ENCODE measurements at places on chromosomes 4 and X.

DNA sequence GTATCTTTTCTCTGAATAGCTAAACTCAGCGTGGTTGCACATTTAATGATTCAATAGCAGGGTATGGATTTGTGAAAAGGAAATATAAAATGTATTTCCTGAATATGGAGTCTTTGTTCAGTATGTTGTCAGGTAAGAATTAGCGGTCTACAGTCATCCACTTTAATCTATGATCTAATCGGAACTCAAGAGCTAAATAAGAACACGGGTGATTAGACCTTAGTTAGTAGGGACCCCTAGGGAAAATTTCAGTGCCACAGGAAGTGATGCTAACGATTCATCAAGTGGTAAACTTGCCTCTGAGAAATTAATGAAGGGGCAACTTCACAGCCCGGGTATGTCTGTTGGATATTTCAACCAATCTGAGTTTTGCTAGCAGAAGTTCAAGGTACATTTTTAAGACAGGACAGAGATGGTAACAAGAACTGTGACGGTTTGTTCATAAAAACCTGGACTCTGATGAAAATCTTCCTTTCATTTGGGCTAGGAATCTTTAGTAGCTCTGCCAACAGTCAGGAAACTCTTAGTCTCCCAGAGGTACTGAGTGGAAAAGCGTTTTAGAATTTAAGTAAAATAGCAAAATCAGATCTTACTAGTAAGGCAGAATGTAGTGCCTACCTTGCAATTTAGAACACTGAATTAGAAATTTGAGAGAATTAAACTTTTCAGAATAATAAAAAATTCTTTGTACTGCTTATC, 47.1 kb downstream of the PCDH7 start:
- no peak for DNase-seq

DNA sequence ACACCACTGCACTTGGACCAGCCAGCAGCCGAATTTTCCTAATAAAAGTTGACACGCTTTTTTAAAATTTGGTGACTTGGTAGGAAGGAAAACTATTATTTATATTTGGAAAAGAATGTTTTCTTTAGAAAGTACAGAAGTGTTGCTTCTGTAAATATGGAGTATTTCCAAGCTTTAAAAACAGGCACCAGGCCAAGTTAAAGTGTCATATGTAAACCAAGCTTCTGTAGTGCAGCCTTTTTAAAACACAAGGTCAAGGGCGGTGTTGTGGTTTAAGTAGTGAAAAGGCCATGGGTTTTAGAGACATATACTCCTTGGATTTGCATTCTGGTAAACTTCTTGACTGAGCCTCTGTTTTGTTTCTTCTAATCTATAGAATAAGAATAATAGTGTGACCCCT, 62.7 kb downstream of the TRIM2 start:
- no peak for DNase-seq

GRCh38 chrX:154373340-154374306, 811 bp downstream of the FLNA start:
- peak; percentile 85 for DNase-seq

DNA sequence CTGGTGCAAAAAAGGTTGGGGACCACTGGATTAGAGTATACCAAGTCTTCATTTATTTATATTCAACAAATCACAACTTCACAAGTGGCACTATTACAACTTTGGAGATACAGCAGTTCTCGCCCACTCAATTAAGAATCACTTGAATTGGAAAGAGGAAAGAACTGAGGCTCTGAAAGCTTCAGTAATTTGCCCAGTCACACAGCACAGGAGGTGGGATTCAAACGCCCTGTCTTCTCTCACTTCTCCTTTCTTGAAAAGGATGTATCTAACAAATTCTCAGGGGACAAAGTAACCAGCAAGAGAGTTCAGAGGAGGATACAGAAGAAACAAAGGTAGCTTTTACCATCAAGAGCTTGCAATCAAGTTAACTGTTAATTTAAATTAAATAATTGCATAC, 12.4 kb downstream of the SMIM14 start:
- DNase-seq: no peak

DNA sequence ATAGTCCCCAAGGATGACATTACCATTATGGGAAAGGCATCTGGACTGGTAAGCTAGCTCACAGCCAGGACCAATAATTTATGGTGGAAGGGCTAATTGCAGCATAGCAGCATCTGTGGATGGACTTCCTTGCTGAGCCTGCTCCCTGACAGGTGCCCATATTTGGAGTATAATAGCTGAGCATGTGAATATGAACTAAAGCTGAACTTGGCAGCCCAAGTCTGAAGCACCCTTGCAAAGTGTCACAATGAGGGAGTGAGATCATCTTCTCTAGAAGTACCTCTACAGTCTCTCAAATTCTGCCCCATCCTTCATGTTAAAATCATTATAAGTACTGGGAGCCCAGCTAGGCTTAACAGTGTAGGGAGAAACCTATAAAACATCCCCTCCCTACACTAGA, 128.2 kb upstream of the INPP4B start:
- no peak for DNase-seq

DNA sequence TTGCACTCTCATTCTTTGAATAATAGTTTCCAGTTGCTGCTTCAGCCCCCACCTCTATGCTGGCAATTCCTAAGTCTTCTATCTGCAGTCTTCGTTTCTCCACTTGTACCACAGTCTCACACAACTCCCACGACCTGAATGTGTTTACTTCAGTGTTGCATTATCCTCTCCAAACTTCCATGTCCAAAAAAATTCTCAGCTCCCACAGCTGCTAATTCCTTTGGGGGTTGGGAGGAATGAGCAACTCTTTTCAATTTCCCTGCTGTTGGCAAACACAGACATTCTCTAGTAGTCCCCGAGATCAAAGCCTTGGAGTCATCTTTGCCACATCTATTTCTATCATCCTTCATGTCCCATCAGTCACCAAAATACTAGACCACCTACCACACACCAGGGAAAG, 14.4 kb upstream of the CDS1 start:
- DNase-seq: no peak

DNA sequence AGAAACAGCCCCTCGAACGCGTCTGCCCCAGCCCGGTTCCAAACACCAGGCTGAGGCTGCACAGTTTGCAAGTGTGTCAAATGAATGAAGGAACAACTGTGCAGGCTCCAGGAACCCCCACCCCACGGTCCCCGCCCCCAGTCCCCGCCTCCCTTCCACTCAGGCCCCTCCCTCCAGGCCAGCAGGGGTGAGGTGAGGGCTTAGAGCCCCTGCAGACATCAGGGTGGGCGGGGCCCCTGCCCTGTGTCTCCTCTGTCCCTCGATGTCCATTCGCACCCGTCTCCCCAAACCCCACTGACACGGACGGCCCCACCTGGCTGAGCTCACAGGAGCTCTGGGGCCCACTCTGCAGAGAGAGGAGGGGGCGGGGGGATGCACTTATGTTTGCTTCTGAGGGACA, 28.5 kb downstream of the TACC3 start:
- DNase-seq: no peak

All from NCI-H1105 (cell line).